ENCODE measurements at places on chromosomes 2 and 18.
A peak's percentile ranks its signal among the peaks of the same experiment; 100 is the strongest.

DNA sequence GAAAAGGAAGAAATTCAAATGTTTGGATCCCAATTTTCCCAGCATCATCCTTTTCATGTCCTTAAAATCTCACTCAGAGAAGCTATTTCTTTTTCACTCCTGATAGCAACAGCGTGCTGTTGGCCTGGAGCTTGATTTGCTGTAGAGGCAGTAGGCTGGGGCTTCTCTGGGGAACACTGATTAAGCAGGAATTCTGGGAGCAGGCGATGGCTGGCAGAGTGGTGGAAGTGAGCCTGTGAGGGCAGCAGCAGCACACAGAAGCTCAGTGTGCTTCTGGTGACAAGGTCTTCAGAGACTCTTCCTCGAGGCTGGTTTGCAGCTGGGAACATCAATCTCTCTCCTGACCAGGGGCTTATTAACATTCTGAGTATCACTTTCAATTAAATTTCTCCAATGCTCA, 284.6 kb downstream of the DPP10 start:
- DNase-seq, result no peak

- DNase-seq, result no peak
Observed at GRCh38 chr2:5391362-5391761, 300.8 kb upstream of the SOX11 start.

- DNase-seq, result peak; percentile 56
Observed at GRCh38 chr2:1588978-1589621, 155.2 kb downstream of the PXDN start.

- DNase-seq, result no peak
Observed at GRCh38 chr2:24930768-24931167, 10.7 kb upstream of the ADCY3 start.

Data from upper lobe of right lung (tissue), 1 donor.